Fibroblast of skin of left biceps (primary cell): ENCODE measurements at places on chromosomes 7 and 10.

GRCh38 chr10:19451937-19452336 lies 364.3 kb upstream of the PLXDC2 start:
- no peak for DNase-seq

DNA sequence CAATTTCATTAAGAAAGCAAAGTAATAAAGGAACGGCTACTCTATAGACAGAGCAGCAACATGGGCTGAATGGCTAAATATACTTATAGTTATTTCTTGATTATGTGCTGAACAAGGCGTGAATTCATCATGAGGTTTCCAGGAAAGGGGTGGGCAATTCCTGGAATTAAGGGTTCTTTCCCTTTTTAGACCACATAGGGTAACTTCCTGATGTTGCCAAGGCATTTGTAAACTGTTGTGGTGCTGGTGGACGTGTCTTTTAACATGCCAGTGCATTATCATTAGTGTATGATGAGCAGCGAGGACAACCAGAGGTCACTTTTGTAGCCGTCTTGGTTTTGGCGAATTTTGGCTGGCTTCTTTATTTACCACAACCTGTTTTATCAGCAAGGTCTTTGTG lies 28.5 kb upstream of the ZMYND11 start:
- no peak for DNase-seq

DNA sequence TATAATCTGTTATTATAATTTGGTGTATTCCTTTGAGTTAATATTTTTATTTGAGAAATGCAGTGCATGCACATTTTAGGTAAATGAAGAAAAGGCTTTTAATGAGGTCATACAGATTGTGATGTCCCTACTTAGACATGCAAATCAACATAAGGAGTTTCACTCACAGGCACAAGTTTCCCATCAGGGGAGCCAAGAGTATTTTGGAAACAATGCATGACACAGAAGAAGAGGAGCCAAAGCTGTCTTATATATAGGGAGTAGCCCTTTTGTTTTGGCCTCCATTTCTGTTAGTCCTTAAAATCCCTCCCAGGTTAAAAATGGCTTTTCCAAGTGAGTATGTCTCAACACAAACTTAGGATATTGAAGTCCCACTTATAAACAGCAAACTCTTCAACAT lies 703.4 kb upstream of the ANKRD30A start:
- DNase-seq: no peak

DNA sequence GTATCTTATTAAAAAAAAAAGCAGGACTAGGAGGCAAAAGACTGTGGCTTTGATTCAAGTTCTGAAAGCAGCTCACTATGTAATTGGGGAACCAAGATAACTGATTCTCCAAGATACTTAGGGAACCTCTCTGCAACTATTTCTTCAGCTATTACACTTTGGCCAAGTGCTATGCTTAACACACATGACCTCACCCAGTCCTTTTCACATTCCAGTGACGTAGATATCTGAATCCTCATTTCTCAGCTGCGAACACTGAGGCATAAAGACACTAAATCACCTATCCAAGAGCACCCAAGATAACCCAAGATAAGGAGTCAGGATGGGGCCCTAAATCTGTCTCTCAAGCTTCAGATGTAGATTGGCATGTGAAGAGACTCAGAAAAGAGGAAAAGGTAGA lies 133.6 kb downstream of the GLI3 start:
- no peak for DNase-seq

DNA sequence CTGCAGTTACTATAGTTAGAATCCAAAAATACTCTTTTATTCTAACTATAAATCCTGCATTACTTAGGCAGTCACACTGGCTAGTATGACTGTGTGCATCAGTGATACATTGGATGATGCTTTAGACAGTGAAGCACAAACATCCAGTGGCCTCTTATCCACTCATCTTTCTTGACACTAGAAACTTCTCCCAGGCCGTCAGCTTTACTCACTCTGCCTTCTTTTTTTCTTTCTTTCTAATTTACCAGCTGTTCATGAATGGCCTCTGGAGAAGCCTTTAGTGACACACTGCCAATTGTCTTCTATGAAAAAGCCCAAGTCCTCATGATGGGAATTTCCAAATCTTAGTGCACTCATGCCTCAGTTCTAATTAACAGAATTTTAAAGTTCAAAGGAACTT lies 26.2 kb upstream of the C10orf90 start:
- DNase-seq: no peak

DNA sequence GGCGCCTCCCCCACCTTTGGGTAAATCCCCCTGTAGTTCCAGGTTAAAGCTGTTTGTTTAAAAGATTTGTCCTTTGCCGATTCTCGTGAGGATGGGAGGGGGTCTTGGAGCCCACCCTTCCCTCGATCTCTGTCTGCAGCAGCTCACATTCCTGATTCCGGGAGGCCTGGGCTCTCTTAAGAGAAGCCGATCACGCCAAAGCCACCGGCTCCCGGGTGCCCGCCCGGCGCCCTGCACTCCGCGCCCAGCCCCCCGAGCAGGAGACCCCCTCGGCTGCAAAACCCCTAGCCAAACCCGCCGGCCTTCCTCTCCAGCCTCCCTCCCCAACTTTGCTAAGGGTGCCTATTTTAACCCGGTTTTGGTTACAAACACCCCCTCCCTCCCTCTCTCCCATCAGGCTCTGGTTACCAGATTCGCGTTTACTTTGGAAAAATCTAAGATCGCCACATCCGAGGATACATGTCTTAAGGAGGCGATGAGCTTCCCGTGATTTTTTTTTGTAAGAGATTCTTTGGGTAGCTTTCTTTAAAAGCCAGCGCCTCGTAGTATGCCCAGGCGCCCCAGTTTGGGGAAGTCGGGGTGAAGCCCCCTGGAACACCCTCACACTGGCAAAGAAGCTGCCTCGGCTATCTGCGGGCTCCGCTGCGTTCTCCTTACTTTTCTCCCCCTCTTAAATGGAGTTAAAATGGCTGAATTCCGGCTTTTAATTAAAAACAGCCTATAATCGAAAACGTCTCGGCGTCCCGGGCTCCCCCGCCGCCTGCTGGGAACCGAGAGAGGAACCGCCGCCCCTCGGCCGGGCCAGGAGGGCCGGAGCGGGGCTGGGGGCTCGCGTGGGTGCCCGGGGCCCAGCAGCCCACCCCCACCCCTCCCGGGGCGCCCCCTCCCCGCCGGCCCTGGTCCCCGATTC lies 983 bp downstream of the TNRC18 start:
- DNase-seq: no peak

DNA sequence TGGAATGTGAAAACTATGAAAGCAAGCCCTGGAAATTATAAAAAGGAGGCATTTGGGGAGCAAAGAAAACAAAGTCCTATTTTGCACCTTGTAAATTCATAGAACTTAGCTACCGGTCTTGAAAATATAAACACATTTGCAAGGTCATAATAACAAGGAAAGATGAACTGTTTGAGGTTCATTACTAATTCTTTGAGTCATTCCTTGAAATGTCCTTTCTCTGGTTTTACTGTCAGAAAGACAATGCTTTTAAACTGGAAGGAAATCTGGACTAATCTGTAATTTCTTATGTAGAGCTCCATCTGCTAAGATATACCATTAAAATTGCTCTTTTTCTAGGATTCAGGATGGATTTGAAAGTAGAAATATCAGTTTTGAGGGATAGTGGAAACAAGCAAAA lies 1.4 kb downstream of the ERLIN1 start:
- DNase-seq: no peak

DNA sequence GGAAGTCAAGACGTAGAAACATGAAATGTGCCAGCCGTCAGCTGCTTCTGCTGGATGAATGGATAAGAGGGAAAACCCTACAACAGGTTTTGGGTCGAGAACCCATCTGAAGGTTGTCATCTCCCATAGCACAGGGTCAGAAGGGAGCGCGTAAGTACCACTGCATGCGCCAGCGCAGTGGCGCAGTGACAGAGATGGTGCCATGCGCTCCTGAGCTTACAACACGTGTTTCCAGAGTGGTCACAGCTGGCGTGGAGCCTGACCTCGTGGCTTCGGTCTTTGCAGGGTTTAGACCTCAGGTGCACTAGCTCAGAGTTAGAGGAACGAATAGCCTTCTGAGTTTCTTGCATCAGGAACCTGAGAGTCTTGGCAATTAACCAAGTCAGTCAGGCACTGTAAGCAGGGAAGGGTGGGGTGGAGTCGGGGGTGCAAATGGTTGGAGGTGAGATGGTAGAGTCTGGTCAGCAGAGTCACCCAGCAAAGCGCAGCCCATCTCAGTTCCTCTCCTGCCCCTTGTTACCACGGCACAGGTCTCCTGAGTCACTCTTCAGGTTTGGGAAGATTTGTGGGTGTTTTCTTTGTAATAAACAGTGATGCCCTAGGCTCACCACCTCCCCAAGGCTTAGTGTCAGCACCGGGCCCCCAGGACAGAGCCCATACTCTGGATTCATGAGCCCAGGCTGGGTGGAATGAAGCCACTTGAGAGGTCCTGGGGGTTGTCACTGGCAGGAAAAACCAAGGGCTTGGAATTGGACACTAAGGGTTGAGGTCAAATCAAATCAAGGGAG lies 84.1 kb upstream of the PPIF start:
- no peak for DNase-seq

GRCh38 chr10:96380821-96381220 lies 22.0 kb upstream of the OPALIN start:
- no peak for DNase-seq

- DNase-seq: no peak
These were observed 282.2 kb downstream of the NEBL start for GRCh38 chr10:20614911-20615310.

- DNase-seq: no peak
These were observed 75.2 kb downstream of the CDH23 start for GRCh38 chr10:71471957-71472365.

- no peak for DNase-seq
These were observed 4.3 kb upstream of the GPNMB start for GRCh38 chr7:23242321-23242720.

DNA sequence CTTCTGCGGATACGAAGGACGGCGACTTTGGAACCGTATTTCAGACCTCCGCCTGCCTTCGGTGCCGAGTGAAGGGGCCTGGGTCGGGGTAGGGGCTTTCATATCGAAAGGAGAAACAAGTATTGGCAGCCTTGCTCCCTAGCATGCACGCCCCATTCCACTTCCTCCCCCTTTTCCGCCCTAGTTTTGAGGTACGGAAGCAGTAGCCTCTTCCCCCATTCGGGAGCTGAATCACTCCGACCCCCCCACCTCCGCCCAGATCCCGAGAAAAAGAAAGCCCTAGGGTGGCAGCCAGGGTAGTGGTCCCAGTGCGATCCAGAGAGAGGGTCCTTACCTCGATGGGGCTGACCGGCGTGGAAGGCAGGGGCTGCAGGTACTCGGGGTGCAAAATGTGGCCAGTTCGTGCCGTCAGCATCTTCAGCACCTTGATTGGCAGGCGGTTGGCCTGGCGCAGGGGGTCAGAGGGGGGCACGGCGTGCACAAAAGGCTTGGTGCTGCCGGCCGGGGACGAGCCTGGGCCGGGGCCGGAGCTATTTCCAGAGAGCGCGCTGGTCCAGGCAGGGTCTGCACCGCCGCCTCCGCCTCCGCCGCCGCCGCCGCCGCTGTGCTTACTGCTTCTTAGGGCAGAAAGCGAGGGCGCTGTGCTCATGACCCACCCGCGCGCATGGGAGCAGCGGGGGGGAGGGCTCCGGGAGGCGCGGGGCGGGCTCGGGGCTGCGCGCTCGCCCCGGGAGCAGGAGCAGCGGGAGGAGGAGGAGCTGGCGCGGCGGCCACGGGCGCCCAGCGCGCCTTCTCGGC lies 594 bp downstream of the ZNF503 start:
- no peak for DNase-seq

DNA sequence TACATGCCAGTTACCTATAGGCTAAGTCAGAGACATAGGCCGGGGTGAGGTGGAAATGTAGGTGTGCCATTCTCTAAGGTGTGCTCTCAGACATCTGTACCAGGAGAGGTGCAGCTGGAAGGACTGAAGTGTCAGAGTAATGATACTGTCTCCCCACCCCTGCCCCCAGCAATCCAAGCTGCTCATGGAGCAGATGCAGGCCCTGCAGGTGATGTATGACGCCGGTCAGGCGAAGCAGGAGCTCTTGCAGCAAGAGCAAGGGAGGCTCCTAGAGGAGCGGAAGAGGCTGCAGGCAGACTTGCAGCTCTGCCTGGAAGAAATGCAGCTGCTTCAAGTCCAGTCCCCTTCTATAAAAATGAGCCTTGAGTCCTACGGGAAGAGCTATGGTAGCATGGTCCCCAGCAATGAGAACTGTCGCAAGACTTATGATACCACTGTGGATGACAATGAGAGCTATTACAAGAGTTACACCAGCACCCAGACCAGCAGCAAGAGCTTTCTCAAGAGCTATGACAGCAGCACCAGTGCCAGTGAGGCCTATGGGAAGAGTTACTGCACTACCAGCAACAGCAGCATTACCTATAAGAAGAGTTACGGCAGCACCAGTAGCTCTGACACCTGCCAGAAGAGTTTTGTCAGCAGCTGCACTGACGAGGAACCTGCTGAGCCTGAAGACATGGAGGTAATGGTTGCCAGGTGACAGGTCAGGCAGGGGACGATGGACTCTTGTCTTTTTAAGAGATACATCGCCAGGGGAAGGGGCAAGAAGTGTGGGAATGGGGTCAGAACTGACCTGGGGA lies 18.4 kb upstream of the FLNC start:
- no peak for DNase-seq

GRCh38 chr10:369221-369683 lies 234.0 kb downstream of the ZMYND11 start:
- no peak for DNase-seq

GRCh38 chr10:32771217-32771616 lies 186.8 kb downstream of the ITGB1 start:
- no peak for DNase-seq

DNA sequence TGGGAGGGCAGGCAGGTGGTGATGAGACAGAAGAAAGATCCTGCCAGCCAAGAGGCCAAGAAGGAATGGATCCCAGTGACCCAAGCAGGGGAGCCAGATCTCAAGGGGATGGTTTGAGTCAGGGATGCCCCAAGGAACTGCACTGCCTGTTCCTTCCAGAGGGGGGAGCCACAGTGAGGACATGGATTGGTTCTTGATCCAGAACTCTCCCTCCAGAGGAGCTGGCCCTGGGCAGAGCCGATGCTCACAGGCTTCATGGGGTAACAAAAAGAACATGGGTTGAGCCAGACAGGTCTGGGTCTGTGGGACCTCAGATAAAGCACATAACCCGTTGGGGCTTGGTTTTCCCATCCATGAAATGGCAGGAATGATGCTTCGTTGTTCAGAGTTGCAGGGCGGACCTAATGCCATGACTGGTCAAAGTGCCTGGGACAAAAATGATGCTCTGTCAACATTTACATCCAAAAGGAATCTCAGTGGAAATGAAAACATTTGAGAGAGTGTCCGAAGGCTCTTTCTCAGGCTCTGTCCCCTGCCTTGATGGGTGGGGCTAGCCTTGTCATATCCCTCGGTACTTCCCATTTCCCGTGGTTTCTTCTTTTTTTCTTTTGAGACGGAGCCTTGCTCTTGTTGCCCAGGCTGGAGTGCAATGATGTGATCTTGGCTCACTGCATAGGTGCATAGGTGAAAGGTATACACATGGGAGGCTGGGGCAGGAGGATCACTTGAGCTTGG lies 4.7 kb upstream of the DENND2A start:
- no peak for DNase-seq

GRCh38 chr7:116101704-116102103 lies 71.1 kb upstream of the TFEC start:
- DNase-seq: no peak

- no peak for DNase-seq
These were observed 144.3 kb upstream of the ZMIZ1 start for GRCh38 chr10:78924319-78925003.
